Pancreas (tissue), 10 donors: ENCODE measurements at places on chromosomes 2 and 18.

DNA sequence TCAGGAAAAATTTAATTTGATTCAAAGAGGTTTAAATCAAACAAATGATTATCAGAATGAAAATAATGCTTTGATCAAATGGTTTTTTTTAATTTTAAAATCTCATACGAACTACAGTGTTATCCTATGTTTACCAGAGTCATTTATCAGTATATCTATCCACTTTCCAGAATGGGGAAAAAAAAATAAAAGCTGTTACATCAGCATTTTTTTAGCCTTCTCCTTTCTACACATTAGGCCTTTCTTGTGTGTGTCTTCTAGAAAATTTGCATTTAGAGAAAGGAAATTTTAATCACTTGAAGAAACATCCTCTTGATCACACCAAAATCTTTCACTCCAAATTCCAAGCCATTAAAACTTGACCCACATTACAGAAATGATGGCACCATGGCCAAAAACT, 608.9 kb upstream of the ID2 start:
- DNase-seq = no peak

GRCh38 chr2:86102157-86102556, 3.5 kb downstream of the POLR1A start:
- DNase-seq = no peak

DNA sequence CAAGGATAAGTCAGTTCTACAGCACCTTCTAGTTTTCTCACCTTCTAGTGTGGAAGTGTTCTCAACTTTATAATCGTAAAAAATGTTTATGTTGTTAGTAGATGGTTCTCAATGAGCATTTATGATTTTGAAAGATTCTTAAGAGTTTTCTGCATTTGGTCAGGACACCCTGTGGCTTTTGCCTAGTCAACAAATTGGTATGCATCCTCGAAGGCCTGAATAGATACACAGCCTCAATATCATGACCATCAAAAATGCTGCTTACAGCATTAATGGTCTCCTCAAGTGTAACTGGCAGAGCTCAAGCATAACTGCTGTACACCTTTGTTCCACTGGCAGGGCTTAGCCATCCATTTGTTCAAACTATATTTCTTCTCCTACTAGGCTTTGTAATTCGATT, 96.7 kb downstream of the CRACDL start:
- DNase-seq = no peak

- peak; percentile 35 for DNase-seq
Measured at GRCh38 chr2:235378246-235378645, 115.6 kb upstream of the AGAP1 start.

- no peak for DNase-seq
Measured at GRCh38 chr18:63888470-63889190, 1.1 kb downstream of the SERPINB2 start.

GRCh38 chr18:58195278-58195765, 151.3 kb downstream of the NEDD4L start:
- peak; percentile 81 for DNase-seq

DNA sequence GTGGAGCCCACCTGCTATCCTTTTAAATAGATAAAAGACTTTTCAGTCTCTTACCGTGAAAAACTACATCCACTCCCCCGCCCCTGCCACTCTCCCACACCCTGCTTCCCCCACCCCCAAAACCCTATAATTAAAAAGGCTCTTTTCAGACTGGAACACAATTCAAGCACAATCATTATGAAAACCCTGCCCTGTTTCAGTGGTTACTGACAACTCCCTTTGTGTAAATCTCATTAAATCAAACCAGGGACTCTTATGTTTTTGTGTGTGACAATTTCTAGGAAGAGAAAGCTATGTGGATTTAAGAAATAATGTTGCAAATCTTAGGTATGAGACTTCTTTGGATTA, 21.0 kb upstream of the ZNF532 start:
- no peak for DNase-seq

- no peak for DNase-seq
Measured at GRCh38 chr18:68714366-68714711, 569 bp downstream of the TMX3 start.

DNA sequence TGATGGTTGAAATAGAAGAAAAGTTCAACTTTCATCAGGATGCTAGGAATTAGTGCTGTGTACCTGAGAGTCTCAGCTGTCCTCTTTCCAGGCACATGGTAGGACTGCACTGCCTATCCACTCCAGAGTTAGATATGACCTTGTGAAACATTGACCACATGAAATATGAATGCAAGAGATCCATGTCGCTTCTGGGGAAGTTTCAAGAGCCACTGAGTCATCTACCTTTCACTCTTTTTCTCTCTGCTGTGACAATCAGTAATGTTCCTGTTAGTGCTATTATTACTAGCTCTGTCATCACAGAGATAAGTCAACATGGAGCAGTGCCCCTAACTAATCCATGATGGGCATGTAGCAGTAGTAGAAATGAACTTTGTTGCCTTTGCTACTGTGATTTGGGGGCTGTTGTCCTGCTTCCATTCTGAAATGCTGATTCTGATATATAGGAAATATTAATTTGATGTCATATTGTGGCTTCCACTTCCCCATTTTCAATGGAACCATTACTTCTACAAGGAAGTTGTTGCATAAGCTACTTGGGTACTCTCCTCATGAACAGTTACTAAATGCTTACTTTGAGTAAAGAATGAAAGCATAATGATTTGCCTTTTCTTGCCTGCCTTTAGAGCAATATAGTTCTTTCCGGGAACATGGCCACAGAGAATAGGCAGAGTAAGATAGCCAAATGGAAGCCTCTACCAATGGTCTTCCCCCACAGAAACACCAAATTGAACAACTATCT, 192.8 kb upstream of the ZNF521 start:
- no peak for DNase-seq

DNA sequence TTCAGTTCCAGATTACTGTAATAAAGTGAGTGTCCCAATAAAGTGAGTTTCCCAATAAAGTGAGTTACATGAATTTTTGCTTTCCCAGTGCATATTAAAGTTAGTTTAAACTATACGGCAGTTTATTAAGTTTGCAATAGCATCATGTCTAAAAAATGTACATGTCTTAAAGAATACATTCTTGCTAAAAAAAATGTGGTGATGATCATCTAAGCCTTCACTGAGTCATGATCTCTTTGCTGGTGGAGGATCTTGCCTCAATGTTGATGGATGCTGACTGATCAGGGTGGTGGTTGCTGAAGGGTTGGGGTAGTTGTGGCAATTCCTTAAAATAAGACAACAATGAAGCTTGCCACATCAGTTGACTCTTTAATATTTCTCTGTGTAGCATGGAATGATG, 664.2 kb downstream of the TDRD15 start:
- DNase-seq = no peak

DNA sequence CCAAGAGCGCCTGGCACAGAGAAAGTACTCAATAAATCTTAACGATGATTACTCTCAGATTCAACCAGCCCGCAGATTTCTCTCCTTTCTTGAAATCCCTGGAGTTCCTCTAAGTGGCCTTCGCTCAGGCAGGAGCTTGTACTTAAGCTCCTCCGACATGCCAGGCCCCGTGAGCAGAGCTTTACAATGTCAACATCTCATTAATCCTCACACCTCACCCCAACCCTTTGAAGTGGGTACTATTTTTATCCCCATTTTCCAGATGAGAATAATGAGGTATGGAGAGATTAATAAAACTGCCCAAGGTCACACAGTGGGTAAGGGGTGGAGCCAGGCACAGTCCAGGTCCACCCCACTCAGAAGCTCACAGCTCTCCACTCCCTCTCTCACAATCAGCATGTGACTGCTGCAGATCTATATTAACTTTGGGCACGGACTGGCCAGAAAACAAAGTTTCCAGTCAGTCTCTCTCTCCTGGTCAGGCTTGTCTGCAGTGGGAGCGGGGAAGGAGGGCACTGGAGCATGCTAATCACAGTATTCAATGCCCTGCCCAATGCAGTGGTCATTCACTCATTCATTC, 18.0 kb downstream of the DNMT3A start:
- no peak for DNase-seq

GRCh38 chr2:189056200-189057106, 82.3 kb downstream of the COL3A1 start:
- DNase-seq = no peak

DNA sequence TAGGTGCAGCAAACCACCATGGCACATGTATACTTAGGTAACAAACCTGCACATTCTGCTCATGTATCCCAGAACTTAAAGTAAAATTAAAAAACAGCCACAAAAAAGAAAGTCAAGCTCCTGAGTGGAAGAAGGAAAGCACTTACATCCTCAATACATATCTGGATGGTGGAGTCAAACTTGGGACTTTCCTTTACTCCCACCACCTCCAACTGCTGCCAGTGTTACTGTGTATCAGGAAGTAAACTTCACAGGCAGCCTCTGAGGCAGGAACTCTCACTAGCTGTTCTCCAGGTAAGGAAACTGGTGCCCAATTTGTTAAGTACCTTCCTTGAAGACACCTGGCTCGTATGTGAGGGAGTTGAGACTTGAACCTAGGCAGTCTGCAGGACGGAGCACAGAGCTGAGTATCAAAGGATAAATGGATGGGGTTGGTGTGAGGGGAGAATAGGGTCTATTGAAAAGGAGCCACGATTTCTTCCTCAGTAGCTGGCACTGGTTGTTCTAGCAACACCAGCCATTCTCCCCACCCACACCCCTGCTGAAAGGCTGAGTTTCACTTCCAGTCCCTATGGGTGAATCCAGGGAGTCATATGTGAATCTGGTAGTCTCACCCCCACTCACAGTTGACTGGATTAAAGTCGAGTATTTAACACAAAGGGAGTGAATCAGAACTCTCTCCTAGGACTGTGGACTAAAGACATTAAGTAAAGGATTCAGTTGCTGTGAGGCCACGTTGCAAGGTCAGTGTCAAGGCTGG, 50.0 kb upstream of the GPR39 start:
- no peak for DNase-seq

DNA sequence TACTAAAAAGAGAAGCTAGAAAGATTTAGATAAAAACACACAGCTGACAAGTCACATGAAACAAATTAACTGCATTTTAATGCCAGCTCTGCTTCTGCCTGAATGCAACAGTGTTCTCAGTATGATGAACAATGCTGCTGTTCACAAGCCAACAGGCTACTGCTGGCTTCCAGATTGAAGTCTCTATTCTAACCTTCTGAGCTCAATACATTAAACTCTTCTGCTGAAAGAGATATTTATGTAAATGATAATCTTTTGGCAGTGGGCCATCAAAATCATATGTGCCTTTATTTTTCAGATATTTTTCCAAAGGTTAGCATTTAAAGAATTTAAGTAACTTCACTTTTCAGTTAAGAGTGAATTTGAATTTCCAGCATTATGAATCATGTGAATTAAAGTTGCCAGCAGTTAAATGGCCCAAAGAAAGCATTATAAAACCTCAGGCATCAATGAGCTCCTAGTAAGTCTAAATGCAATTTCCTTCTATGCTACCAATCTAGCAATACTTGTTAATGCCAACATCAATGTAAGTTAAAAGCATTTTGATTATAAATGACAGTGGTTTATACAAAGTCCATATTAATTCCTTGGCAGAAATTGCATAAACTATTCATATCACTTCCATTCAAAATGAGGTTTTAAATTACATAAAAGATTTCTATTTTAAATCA, 72.4 kb downstream of the ID2 start:
- DNase-seq = no peak

- DNase-seq = no peak
Measured at GRCh38 chr18:46343931-46344372, 239.8 kb downstream of the HAUS1 start.

DNA sequence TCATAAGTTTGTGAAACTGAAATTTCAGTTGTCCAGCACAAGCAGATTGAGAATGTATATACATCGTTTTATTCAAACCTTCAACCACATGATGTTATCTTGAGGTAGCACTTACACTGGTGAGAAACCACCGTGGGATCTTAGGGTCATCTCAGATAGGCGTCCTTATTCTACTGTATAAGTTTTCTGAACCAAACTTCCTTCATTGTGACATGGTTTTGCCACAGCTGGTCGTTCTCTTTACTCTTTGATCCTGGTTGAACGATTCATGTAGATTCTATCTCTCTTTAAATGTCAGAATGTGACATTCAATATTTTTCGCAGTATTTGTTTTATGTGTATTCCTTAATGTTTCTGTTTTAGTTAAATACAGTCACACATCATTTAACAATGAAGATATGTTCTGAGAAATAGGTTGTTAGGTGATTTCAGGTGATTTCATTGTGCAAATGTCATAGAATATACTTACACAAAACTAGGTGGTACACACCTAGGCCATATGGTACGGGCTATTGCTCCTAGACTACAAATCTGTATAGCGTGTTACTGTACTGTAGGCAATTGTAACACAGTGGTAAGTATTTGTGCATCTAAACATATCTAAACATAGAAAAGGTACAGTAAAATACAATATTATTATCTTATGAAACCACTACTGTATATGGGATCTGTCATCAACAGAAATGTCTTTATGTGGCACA, 17.9 kb upstream of the ARHGAP25 start:
- DNase-seq = no peak

GRCh38 chr2:29747786-29748470, 173.5 kb downstream of the ALK start:
- no peak for DNase-seq

- no peak for DNase-seq
Measured at GRCh38 chr2:30867385-30867784, 60.1 kb upstream of the CAPN13 start.

- DNase-seq = no peak
Measured at GRCh38 chr18:70078106-70078505, 127.4 kb downstream of the RTTN start.

- no peak for DNase-seq
Measured at GRCh38 chr2:229652796-229653195, 61.6 kb downstream of the DNER start.

GRCh38 chr2:75870133-75870532, 159.4 kb upstream of the GCFC2 start:
- DNase-seq = no peak

GRCh38 chr2:11578986-11579774, 45.3 kb downstream of the GREB1 start:
- no peak for DNase-seq

DNA sequence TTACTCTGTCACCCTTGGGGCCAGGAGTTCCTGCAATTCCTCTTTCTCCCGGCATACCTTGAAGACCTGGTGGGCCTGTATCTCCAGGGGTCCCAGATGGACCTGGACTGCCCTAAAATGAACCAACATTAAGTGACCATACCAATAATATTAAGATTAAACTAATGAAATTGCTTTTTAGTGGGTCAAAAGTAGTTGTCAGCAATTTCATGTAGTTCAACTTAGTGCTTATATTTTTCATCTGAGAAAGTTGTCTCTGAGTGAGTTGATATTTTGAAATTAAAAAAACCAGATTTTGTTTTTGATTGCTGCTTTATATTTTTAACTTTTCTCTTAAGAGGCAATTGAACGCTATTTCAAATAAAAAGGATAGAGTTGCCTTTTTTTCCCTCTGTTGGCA, 83.1 kb downstream of the COL3A1 start:
- no peak for DNase-seq

GRCh38 chr2:212005085-212005671, 533.4 kb downstream of the ERBB4 start:
- DNase-seq = no peak
